ENCODE measurements at places on chromosomes 1 and 21. TPM values are rescaled to one million over a fixed set of nuclear protein-coding genes. Genes with fewer than 3 reads are reported as not detected.

The KPRP gene
- polyA plus RNA-seq: not detected

DNA sequence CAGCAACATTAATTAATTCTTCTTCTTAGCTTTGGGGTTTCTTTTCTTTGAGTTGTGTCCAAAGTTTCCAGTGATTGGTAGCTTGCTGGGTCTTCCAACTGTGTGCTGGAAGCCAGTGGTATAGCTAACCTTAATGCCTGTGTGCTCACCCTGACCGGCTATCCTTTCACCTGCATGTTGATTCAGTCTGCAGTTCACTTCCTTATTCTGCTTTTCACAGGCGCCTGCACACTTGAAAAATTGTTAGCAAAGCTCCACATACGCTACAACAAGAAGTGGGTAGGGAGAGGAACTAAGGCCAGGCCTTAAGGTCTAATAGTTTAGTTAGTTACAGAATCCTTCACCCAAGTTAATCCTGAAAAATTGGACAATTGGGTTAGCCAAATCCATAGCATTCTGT, 35.7 kb downstream of the NCF2 start:
- no peak for DNase-seq

- no peak for DNase-seq
Observed at GRCh38 chr1:92786111-92786901, 1.4 kb upstream of the EVI5 start.

The ALPL gene
- 133 TPM for polyA plus RNA-seq

The CD2 gene
- 0.97 TPM for polyA plus RNA-seq

The FMOD gene
- polyA plus RNA-seq: 7.0 TPM

The LORICRIN gene
- not detected for polyA plus RNA-seq

GRCh38 chr21:28426545-28426944, 566.1 kb downstream of the LTN1 start:
- DNase-seq: no peak
